ENCODE measurements at places on chromosomes 4 and X.

DNA sequence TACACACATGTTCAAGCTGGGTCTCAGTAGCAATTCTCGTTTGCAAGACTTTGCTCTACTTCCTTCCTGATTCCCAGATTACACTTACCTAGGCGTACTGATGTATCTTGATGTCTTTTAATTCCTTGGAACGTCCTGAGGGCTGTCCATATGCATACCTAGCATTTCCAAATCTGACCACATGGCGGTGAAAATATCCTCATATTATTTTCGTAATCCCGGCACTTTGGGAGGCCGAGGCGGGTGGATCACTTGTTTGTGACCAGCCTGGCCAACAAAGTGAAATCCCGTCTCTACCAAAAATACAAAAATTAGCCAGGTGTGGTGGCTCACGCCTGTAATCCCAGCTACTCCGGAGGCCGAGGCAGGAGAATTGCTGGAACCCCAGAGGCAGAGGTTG is 1786.3 kb upstream of the TENM3 start:
- no peak for DNase-seq

- no peak for DNase-seq
Observed at GRCh38 chr4:189850239-189850856, 90.3 kb upstream of the FRG1 start.

GRCh38 chrX:145190801-145191389 is 56.4 kb upstream of the SPANXN1 start:
- no peak for DNase-seq

DNA sequence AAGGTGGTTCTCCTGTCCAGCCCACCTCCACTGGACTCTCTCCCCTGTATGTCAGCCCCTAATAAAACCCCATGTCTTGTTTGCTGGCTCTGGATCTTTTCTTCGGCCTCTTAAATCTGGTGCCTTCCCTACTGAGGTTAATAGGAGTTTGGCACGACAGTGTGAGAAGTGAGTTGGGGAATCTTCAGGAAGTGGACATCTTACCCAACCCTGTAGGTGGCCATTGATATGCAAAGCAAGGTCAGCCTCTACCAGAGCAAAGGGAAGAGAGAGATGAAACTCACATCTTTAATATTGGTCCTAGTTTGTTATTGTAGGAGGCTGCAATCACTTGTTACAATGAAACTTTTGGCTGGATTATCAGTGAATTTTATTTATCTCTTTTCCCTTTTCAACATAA is 111.7 kb downstream of the CHRDL1 start:
- DNase-seq = no peak

- DNase-seq = no peak
Observed at GRCh38 chrX:68533656-68534055, 34.8 kb downstream of the YIPF6 start.

DNA sequence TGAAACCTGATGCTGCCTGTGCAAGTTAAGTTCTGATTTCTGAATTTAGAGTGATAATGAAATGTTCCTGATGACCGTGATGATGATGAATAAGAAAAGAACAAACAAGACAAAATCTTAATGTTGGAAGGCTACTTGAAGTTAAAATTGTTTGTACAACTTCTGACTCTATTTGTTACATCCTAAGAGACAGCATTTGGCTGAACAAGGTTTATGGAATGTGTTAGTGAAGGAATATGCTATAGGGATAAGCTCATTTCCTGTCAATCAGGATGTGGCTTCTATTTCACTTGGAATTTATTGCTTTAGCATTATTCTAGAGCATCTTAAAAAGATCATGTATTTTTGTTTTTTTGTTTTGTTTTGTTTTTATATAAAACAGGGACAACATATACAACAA is 267.5 kb downstream of the FAT4 start:
- DNase-seq = no peak

DNA sequence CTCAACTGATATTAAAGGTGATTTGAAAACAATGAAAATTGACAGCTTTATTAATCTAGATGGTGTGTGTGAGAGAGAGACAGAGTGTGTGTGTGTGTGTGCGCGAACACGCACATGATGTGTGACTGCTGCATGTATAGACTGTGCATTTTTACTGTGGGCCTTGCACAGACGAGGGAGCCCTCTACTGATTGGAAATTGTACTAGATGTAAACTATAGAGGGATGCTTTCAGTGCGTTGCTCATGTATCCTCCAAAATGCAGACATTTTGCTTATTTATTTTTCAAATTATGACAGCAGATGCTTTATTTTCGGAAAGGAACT is 168.4 kb upstream of the GK2 start:
- peak; percentile 55 for DNase-seq

- DNase-seq = no peak
Observed at GRCh38 chrX:68698942-68699341, 51.5 kb downstream of the STARD8 start.

DNA sequence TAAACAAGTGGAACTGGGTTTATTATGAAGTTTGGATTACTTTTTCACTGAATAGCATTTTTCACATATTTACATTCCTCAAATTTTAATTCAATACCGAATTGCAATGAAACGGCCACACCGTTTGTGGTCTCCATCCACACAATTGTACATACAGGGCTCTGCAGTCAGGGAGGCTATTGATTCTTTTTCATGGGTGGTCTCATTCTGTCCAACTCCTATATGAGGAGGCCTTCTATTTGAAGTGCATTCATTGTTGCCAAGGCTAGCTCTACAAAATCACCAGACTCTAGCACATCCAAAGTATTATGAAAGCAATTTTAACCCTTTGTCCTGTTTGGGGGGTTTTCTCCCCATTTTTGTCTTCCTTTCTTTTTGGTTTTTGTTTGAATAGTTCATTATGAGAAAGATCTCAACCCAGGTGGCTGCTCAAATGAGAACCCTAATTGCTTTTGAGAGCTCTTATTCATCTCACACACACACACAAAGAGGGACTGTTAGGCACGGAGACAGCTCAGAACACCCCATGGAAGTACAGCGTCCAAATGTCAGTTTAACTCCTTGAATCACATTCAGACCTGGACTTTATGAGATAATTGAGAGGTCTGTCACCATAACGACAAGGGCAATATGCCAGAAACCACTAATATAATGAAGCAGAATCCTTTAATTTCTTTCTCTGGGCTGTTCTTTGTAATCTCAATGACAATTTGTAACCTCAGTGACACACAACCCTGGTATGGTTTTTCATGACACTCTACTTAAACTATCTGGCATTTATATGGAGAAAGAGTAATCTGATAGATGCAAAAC is 79.4 kb downstream of the NLGN4X start:
- no peak for DNase-seq

GRCh38 chr4:168849030-168849675 is 160.9 kb downstream of the CBR4 start:
- no peak for DNase-seq

DNA sequence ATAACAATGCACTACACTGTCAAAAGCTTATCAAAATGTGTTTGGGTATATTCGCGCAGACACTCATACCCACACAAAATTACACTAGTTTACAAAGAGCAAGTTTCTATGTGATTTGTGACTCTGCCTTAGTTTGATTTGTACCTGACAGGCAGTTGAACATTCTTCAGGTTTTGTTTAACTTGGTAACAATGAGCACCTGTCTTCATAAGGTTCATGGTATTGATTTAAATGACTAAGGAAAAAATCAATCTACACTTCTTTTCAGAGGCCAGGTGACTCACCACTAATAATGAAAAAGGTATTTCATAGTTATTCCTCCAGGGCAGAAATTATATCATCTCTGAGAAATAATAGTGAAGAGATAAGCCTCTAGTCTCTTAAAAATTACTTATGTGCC is 1114.6 kb upstream of the AGA start:
- DNase-seq = no peak

GRCh38 chrX:16839219-16839851 is 30.8 kb downstream of the RBBP7 start:
- no peak for DNase-seq

DNA sequence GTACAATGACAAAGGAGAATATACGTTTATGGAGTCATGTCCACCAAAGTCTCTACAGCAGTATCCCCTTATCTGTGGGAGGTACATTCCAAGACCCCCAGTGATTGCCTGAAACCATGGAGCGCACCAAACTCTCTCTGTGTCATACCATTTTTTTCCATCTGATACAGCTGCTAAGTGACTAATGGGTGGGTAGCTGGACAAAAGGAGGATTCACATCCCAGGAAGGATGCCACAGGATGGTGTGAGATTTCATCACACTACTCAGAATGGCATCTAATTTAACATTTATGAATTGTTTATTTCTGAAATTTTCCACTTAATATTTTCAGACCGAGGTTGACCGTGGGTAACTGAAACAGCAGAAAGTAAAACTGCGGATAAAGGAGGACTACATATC is 49.8 kb upstream of the AGA start:
- no peak for DNase-seq

DNA sequence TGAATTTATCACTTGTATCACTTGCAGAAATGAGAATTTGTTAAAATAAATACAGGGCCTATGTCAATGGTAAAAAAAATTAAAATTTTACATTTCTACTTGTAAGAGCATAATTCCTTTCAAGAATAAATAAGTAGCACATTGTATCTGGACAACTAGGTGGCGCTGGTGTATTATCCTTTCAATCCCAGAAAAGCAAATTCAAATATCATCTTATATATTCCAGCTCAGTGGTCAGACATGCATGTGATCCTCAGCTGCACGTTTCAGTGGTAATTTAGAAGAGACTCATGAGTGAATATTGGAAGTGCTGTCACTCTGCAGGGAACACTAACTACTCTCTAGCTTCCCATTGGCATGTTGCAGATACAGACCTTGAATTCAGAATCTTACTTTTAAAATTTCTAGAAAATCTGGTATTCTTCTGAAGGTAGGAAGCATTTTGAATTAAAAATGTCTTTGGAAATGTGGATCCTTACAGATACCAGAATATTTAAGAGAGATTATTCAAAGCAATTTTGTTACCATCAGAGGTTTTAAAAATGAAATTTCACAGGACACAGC is 1414.7 kb upstream of the TENM3 start:
- DNase-seq = peak; percentile 44

GRCh38 chrX:44898411-44899221 is 25.6 kb downstream of the KDM6A start:
- peak; percentile 14 for DNase-seq

- DNase-seq = no peak
Observed at GRCh38 chr4:20043991-20044390, 207.7 kb upstream of the SLIT2 start.

GRCh38 chr4:48270951-48271473 is 1.4 kb upstream of the TEC start:
- peak; percentile 62 for DNase-seq

DNA sequence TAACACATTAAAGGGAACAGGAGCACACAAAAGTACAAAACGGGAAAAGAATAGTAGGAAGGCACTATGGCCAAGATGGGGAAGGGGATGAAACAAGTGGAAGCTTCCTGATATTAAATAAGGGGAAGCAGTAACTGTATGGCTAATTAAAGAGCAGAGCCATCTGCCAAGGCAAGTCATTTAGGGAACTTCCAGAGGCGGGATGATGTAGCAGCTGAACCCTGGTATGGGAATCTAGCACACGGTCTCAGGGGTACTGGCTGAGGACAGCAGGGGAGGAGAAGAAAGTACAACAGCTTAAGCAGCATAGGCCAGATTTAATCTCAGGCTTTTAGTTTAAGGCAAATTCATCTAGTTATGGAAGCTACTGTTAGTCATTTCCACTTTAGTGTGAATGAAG is 59.1 kb downstream of the IGFBP7 start:
- no peak for DNase-seq

- DNase-seq = no peak
Observed at GRCh38 chr4:173119818-173120217, 48.8 kb upstream of the GALNT7 start.

DNA sequence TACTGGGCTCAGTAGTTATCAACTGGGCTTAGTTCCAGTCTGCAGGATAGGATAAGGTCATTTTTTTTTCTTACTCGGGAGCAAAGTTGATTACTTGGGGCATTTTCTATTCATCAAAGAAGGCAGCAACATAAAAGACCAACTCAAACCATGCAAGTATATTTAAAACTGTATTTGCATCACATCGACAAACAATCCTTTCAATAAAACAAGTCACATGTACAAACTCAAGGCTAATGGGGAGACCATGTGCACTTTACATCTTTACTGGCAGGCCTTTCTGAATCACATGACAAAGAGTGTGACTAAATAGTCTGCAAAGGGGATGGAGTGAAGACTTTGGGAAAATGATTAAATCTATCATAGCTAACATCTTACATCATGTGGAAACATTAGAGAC is 610.4 kb upstream of the BOD1L1 start:
- no peak for DNase-seq

- DNase-seq = no peak
Observed at GRCh38 chr4:172942840-172943239, 225.8 kb upstream of the GALNT7 start.

DNA sequence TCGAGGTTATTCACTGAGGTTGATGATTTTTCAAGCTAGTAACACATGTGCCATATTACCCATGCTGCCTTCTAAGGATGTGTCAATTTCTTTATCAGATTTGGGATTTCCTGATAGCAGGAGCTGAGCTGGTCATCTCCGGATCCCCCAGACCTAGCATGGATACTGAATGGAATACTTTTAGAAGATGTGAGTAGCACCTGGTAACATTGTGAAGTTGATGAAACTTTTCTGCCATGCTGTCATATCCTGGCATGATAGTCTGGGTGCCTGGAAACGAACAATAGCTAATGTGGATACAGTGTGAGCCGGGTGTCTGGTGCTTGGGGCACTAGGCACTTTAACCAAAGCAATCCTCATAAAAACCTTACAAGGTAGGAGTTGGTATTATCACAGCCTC is 11.0 kb upstream of the CYTL1 start:
- DNase-seq = no peak

- no peak for DNase-seq
Observed at GRCh38 chrX:49930039-49930438, 7.6 kb downstream of the CLCN5 start.

- no peak for DNase-seq
Observed at GRCh38 chrX:40149286-40150175, 51.8 kb upstream of the BCOR start.

GRCh38 chr4:15037923-15038541 is 35.8 kb downstream of the CPEB2 start:
- no peak for DNase-seq

DNA sequence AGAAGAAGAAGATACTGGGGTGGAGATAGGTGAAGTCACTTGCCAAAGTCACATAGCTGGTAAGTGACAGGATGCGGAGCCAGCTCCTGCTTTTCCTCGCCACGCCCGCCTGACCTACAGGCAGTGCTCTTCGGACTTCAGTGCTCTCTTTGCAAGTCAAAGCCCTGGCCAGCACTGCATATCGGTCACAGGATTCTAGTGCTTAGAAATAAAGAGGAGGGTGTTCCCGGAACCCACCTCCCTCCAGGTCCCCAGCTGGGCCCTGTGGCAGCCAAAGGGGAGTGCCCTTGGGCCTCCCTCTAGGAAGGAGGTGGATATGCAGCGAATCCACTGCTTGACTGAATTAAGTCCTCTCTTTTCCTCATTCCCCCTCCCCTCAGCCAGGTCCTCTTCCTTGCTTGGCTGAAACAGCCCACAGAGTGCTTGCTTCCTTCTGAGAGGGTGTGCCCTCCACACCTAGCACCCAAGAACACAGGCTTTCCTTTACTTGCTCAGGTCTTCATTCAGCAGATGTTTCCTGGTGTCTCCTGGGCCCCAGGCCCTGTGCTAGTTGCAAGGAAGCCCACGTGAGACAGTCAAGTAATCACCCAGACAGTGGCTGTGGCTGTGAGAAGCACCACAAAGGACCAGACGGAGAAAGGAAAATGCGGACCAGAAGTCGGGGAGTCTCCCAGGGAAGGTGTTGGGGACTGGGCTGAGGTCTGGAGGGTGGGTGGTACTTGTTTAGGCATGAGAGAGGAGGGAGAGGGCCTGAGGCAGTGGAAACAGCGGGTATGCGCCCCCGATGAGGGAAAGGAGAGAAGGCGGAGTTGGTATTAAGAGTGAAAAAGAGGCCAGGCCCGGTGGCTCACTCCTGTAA is 14.0 kb upstream of the HMGB3 start:
- DNase-seq = no peak
